ENCODE measurements at places on chromosomes 1 and 21. TPM values are rescaled to one million over a fixed set of nuclear protein-coding genes. Genes with fewer than 3 reads are reported as not detected.

APCS gene
- total RNA-seq = not detected

COL11A1 gene
- not detected for total RNA-seq

HOOK1 gene
- 1.0 TPM for total RNA-seq

RYR2 gene
- 0.03 TPM for total RNA-seq

KIF14 gene
- 30.8 TPM for total RNA-seq

BRINP3 gene
- not detected for total RNA-seq

G0S2 gene
- total RNA-seq = 1.5 TPM

FABP3 gene
- total RNA-seq = not detected

TATDN3 gene
- total RNA-seq = 13.7 TPM

CD1B gene
- not detected for total RNA-seq

ZNF648 gene
- not detected for total RNA-seq

DPH5 gene
- total RNA-seq = 36.4 TPM

DNA sequence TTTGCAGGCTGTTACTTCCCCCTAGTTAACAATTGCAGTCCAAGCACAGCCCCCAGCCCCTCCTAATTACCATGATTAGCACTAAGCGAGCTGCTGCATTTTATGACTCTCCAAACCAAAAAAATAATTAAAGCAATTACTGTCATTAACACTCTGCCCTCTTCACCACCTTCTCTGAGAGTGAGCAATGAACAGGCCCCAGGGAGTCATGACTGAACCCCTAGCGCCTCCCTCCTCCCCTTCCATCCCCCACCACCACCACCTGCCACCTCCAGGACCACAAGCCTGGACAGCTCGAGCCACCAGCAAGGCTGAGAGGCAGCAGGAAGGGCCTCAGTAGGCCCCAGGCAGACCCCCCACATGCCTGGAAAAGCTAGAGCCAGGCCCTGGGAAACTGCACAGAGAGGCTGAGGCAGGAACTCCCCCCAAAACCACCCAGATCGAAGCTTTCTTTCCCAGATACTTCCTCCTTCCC, 35.5 kb upstream of the ZC3H12A start:
- H3K27ac ChIP-seq = no peak overlapping the region
- H3K36me3 ChIP-seq = no peaks in the 10 kb centered on the region
- DNase-seq = no peak
- H3K4me3 ChIP-seq = no peak overlapping the region
- H3K27me3 ChIP-seq = peaks cover 24% of the 10 kb centered on the region
- no peaks in the 10 kb centered on the region for H3K4me1 ChIP-seq

- no peak overlapping the region for H3K4me3 ChIP-seq
- no peaks in the 10 kb centered on the region for H3K27me3 ChIP-seq
- H3K27ac ChIP-seq = no peak overlapping the region
- no peaks in the 10 kb centered on the region for H3K36me3 ChIP-seq
- H3K4me1 ChIP-seq = no peaks in the 10 kb centered on the region
- no peak for DNase-seq
Measured at GRCh38 chr1:217876401-217876800, 245.3 kb downstream of the SPATA17 start.

DNA sequence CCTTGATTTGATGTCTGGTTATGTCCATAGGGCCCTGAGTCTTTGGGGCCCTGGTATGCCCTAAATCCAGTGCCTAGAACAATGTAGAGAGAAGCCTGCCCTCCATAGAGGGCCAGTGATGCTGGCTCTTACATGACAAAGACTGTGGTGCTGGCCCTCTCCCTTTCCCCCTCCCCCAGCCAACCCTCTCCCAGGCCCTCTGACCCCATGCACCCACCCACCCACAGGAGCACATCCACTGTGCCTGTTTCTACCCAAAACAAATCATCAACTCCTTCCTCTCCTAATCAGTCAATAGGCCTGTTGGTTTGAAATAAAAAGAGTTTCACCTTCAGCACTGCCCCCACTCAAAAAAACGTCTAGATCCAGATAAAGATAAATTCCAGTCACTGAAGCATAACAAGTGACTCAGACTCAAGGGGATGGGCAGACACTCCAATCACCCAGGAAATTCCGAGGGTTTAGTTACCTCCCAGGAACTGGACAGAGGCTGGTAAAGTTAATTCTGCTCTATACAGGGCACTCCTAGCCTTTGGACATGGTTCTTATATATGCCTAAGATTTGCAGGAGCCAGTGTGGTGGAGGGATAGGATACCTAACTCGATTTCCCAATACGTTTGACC, 144.8 kb upstream of the VANGL1 start:
- H3K4me3 ChIP-seq = no peak overlapping the region
- H3K27ac ChIP-seq = no peak overlapping the region
- no peak for DNase-seq
- H3K27me3 ChIP-seq = no peaks in the 10 kb centered on the region

- no peak overlapping the region for H3K27ac ChIP-seq
- no peak overlapping the region for H3K4me3 ChIP-seq
- no peaks in the 10 kb centered on the region for H3K36me3 ChIP-seq
- H3K27me3 ChIP-seq = no peaks in the 10 kb centered on the region
- no peak for DNase-seq
- no peaks in the 10 kb centered on the region for H3K4me1 ChIP-seq
Measured at GRCh38 chr1:190904091-190904695, 426.5 kb upstream of the BRINP3 start.

DNA sequence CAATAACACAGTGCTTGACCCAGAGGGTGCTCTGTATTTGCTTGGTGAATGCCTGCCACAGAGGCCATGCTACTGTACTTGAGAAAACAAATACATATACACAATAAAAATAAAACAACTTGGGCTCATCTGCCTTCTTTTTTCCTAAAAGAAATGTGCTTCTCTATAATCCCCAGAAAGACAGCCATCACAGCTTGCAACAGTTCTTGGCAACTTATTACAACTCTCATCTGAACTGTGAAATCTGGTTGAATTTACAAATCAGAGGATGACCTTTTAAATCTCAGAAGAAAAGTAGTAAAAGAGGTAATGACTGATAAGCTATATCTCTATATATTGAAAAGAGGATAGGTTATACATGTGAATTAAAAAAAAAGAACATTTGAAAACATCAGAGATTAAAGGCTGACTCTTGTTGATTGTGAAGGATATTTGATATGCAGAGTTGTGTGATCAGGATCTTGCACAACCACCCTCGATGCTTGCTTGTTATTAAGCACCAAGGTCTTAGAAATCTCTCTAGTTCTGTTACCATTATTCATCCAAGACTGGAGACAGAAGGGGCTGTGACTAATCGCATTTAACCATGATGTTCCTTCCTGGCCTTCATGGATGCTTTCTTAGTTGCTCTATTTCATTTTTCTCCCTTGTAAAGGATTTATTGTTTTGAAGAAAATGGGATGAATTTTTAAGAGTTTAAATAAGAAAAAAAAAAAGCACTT, 213.4 kb downstream of the APP start:
- no peaks in the 10 kb centered on the region for H3K36me3 ChIP-seq
- H3K4me1 ChIP-seq = no peaks in the 10 kb centered on the region
- H3K27me3 ChIP-seq = no peaks in the 10 kb centered on the region

- no peaks in the 10 kb centered on the region for H3K36me3 ChIP-seq
- DNase-seq = no peak
- no peak overlapping the region for H3K4me3 ChIP-seq
- peaks cover 21% of the 10 kb centered on the region for H3K27me3 ChIP-seq
- H3K4me1 ChIP-seq = no peaks in the 10 kb centered on the region
Measured at GRCh38 chr1:167173516-167174184, 47.0 kb upstream of the POU2F1 start.

DNA sequence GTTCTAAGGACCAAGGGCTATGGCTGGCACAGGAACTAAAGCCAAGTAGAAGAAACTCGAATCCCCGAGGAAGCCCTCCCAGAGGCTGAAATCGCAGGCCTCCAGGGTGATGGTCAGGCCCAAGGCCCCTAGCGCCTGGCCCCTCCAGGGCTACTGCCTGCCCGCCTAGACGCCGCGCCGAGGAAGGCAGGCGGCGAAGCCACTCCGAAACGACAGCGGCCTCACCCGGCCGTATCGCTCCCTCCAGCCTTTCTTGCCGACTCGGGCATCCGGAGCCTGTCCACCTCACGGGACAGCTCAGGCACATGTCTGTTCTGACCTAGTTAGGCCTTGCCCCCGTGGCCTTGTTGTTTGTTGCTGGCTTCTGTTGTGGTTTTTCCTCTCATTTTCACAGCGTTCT, 9.7 kb upstream of the LHX8 start:
- no peak overlapping the region for H3K27ac ChIP-seq
- DNase-seq = no peak
- H3K27me3 ChIP-seq = peaks cover 44% of the 10 kb centered on the region
- no peaks in the 10 kb centered on the region for H3K36me3 ChIP-seq

DNA sequence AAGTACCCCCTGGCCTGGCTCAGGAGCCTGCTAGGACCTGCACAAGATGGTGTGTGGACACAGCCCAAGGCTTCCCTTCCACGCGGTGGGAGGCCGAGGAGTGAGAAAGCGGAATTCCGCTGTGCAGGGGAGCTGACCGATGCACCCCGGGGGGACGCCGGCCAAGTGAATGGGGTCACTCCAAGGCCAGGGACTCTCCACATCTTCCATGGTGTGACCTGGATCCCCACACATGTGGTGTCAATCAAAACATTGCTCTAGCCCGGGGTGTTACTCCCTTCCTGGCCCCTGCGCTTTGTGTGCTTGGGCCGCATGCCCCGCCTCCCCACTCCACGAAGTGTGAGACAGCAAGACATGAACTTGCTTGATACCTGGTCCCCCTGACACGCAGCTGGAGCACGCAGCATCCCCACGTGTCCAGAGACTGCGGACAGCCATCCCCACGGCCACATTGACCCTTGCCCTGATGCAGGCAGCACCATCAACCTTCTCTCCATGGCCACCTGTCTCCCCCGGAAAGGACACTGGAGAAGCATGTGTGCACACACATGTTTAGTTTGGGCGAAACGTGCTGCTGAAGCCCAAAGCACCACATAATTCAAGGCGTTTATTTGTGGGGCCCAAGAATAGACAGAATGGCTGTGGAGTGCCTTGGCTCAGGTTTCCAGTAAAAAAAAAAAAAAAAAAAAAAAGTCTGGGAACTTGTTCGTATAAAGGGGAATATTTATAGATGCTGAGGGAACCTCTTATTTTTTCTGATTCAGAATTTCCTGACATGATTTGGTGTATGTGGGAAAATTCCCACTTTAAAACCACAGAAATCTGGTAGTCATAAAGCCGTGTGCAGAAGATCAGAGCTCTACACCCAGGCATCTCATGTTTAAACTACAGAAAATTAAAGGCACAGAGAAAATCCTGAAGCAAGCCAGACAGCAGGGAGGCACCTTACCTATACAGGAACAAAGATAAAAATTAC, 171.7 kb downstream of the HUNK start:
- no peaks in the 10 kb centered on the region for H3K36me3 ChIP-seq
- peaks cover 5% of the 10 kb centered on the region for H3K27me3 ChIP-seq
- H3K27ac ChIP-seq = no peak overlapping the region
- no peaks in the 10 kb centered on the region for H3K4me1 ChIP-seq
- DNase-seq = no peak

DNA sequence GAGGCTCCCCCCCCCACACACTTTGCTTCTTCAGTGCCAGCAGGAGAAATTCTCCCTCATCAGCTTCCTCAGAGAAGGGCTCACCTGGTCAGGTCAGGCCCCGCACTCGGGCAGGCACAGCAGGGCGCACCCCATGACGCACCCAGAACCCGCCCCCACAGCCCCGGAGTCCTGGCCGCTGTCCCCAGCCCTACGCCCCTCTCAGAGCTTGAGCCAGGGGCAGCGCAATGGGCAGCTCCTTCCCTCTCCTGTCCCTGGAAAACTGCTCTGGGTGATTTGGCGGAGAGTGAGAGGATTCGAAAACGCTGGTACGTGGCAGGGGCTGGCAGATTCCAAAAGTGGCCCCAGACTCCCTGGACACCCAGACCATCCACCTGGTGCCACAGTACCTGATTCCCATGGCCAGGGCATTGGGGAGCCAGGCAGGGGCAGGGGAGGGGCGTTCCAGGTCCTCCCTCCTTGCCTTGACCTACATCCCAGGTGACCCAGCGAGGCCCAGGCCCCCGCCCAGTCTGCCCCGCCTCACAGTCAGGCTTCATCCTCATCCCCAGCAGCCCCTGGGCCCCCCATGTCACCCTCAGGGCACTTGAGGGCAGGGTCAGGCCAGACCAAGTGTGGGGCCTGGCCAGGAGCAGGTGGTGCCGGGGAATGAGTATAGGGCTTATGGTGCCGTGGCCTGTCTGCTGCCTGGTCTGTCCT, 23.7 kb downstream of the RRP1 start:
- no peaks in the 10 kb centered on the region for H3K36me3 ChIP-seq
- H3K27me3 ChIP-seq = no peaks in the 10 kb centered on the region
- peaks cover 8% of the 10 kb centered on the region for H3K4me1 ChIP-seq
- no peak overlapping the region for H3K4me3 ChIP-seq

DNA sequence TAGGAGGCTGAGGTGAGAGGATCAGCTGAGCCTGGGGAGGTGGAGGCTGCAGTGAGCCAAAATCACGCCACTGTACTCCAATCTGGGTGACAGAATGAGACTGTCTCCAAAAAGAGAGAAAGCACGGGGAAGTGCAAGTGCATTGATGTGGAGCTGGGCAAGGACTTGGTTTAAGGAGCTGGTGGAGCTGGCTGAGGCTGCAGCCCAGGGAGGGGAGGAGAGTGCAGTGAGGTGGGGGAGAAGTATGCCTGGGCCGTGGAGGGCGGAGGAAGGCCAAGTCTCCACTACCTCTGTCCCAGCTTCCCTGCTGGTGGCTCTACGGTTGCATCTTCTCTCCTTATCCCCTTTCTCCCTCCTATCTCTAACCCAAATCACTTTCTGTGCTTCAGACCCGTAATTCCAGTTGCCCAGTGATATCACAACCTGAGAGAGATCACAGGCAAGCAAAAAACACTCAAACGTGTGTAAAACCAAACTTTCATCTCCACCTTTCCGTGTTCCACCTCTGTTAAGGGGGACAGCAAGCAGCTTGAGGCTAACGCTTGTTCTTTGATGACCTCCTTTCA, 11.1 kb downstream of the TOR3A start:
- H3K36me3 ChIP-seq = peaks cover 31% of the 10 kb centered on the region
- no peak for DNase-seq
- H3K27me3 ChIP-seq = no peaks in the 10 kb centered on the region
- H3K4me3 ChIP-seq = no peak overlapping the region

DNA sequence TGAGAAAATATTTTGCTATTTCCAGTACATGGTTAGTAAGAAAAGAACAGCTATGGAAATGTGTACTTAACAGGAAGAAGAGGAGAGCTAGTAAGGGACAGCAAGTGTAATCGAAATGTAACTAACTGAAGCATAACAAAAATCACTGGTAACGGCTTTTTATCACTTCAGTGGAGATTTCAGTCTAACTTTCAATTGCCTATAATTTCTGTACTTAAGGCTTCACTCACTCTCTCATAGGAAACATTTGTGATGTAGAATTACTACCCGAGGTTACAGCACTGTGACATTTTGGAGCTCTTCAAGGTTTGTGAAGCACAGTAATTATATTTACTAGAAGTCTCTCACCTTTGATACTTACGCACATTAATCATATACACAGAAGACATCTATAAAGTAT, 1119.1 kb downstream of the AMY1C start:
- DNase-seq = no peak
- H3K27me3 ChIP-seq = no peaks in the 10 kb centered on the region
- no peaks in the 10 kb centered on the region for H3K36me3 ChIP-seq
- no peak overlapping the region for H3K4me3 ChIP-seq
- H3K4me1 ChIP-seq = no peaks in the 10 kb centered on the region
- H3K27ac ChIP-seq = no peak overlapping the region

GRCh38 chr1:151819976-151820623, 11.5 kb downstream of the RORC start:
- no peaks in the 10 kb centered on the region for H3K27me3 ChIP-seq
- no peak for DNase-seq
- H3K36me3 ChIP-seq = no peaks in the 10 kb centered on the region
- H3K4me3 ChIP-seq = no peak overlapping the region
- H3K4me1 ChIP-seq = peaks cover 58% of the 10 kb centered on the region
- H3K27ac ChIP-seq = no peak overlapping the region

GRCh38 chr1:41647221-41648135, 163.0 kb upstream of the EDN2 start:
- peaks cover 17% of the 10 kb centered on the region for H3K4me1 ChIP-seq
- no peaks in the 10 kb centered on the region for H3K27me3 ChIP-seq
- no peak overlapping the region for H3K4me3 ChIP-seq
